ENCODE measurements at places on chromosomes 2 and 18. TPM values are rescaled to one million over a fixed set of nuclear protein-coding genes. Genes with fewer than 3 reads are reported as not detected.

The MYCN gene
- not detected for total RNA-seq

The CERKL gene
- not detected for total RNA-seq

The ASPRV1 gene
- 0.75 TPM for total RNA-seq

The ABHD1 gene
- 0.67 TPM for total RNA-seq

The MARCHF4 gene
- not detected for total RNA-seq

The CCL20 gene
- 1.0 TPM for total RNA-seq

The ALLC gene
- 1.3 TPM for total RNA-seq

GRCh38 chr18:48073211-48073930 lies 142.9 kb upstream of the SMAD2 start:
- no peaks in the 10 kb centered on the region for H3K27me3 ChIP-seq
- no peak for DNase-seq
- H3K27ac ChIP-seq, result no peak overlapping the region

DNA sequence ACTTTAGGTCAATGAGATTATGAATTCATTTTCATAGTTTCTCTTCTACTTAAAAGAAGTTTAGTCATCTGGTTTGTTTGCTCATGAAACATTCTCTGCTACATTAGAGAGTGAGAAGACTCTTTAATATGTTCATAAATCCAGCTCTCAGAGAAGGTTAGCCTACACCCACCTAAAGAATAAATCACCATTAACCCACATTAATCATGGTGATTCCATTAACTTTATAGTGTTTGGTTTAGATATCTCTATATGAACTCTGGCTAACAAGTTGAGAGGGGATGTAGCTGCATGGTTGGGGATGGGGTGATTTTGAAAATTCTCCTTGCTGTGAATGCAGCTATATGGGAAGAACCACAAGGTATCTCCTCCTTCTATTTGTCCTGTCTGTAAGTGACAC lies 10.7 kb downstream of the TFPI start:
- peak overlapping the region; percentile 87 for H3K27ac ChIP-seq
- no peak overlapping the region for H3K4me3 ChIP-seq
- no peak for DNase-seq

- H3K4me3 ChIP-seq, result no peak overlapping the region
- no peaks in the 10 kb centered on the region for H3K36me3 ChIP-seq
- no peak overlapping the region for H3K27ac ChIP-seq
- H3K4me1 ChIP-seq, result no peaks in the 10 kb centered on the region
Measured at GRCh38 chr18:46754188-46754587, 2.7 kb downstream of the ST8SIA5 start.

GRCh38 chr2:233384811-233385488 lies 30.7 kb downstream of the DGKD start:
- H3K4me3 ChIP-seq, result no peak overlapping the region
- DNase-seq, result no peak
- no peaks in the 10 kb centered on the region for H3K36me3 ChIP-seq

- no peak overlapping the region for H3K27ac ChIP-seq
- DNase-seq, result no peak
- H3K4me1 ChIP-seq, result no peaks in the 10 kb centered on the region
Measured at GRCh38 chr2:45533771-45534170, 77.3 kb downstream of the SRBD1 start.

DNA sequence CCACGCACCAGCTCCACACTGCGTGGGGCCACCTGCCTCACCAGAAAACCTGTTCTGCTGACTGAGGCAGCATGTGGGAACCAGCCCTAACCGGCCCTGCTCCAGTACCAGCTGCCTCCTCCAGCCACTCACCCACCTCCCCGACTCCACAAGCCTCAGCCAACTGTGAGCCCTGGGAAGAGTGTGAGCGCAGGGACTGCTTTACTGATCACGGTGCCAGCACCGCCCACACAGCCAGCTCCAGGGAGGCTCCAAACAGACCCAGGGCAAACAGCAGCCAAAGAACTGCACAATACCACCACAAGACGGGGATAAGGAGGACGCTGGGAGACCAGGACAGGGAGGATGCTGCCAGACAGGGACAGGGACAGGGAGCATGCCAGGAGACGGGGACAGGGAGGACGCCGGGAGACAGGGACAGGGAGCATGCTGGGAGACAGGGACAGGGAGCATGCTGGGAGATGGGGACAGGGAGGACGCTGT lies 28.4 kb downstream of the EIPR1 start:
- no peak for DNase-seq
- H3K4me3 ChIP-seq, result no peak overlapping the region
- peaks cover 3% of the 10 kb centered on the region for H3K36me3 ChIP-seq

DNA sequence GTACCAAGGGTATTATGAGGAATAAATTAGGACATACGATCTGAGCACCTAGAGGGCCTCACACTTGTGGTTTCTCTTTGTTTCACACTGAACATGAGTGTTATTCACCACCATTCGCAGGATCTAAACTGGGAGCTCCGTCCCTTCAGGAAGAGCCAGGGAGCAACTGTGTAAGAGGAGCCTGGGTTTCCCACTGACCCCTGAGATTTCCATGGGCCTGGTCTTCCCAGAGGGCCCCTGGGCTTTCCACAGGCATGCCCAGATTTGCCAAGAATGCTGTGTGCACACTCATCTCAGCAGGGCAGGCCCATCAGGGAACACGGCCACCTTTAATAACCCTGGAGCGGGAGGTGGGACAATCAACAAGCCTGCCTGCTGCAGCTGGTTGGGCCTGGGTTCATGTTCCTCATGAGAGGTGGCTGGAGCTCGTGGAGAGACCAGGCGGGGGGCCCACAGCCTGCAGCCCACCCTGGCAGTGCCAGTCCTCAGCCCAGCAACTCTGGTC lies 416.8 kb upstream of the MYT1L start:
- no peaks in the 10 kb centered on the region for H3K36me3 ChIP-seq
- no peaks in the 10 kb centered on the region for H3K27me3 ChIP-seq
- DNase-seq, result no peak
- no peak overlapping the region for H3K4me3 ChIP-seq

DNA sequence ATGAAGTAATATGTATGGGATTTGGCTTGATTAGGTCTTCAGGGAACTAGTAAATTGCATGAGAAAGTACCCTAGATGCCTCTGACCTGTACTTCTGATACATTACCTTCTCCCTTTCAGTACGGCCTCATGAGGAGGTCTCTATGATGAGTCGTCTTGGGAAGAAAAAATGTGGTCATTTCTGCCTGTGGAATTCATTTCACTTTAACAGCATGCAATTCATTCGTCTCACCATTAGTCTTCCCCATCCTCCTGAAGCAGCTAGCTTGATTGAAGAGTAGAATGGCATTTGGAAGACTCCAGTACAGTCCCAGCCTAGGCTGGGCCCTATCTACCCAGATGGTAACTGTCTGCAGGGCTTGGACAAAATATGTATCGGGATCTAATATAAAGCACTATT lies 52.2 kb downstream of the TMX3 start:
- no peak overlapping the region for H3K4me3 ChIP-seq
- DNase-seq, result no peak
- H3K27me3 ChIP-seq, result no peaks in the 10 kb centered on the region
- H3K27ac ChIP-seq, result no peak overlapping the region
- H3K36me3 ChIP-seq, result no peaks in the 10 kb centered on the region

- H3K27ac ChIP-seq, result peak overlapping the region; percentile 66
- no peaks in the 10 kb centered on the region for H3K27me3 ChIP-seq
- no peak for DNase-seq
- H3K4me1 ChIP-seq, result no peaks in the 10 kb centered on the region
Measured at GRCh38 chr2:109172556-109173105, 43.6 kb downstream of the SH3RF3 start.

DNA sequence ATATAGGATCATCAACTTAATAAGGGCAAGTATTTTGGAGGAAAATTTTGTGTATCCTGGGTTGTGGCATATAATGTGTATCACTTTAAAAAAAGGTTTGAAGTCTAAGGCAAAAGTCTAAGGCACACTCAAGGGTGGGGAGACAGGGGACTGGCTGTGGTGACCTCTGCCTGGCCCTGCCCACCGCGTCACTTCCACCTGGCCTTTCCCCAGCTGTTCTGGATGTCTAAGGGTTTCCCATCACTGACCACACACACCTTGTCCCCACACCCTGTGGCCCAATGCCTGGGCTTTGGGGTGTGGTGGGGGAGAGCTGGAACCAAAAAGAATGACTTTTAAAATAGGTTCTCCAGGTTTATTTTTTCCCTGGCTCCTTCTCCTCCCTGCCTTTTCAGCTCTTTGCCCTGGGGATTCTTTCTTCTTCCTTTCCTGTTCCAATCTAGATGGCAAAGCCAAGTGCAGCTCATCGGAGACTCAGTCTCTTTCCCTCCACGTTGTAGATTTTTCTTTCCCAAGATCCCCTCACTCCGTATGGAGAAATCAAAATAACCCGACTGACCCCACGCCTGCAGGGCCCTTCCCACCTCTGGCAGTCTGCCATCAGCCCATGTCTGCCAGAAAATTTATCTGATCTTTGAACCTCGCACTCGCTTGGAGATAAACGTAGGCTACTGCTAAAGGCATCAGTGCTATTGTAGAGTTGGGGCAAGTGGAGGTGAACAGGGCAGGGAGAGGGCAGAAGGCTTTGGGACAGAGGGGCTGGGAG lies 257.2 kb downstream of the DYSF start:
- H3K4me1 ChIP-seq, result no peaks in the 10 kb centered on the region
- no peaks in the 10 kb centered on the region for H3K36me3 ChIP-seq
- DNase-seq, result peak; percentile 64
- H3K27ac ChIP-seq, result no peak overlapping the region

- H3K4me1 ChIP-seq, result peaks cover 14% of the 10 kb centered on the region
- no peak overlapping the region for H3K27ac ChIP-seq
- H3K27me3 ChIP-seq, result no peaks in the 10 kb centered on the region
- H3K36me3 ChIP-seq, result no peaks in the 10 kb centered on the region
- DNase-seq, result no peak
Measured at GRCh38 chr18:24054130-24054529, 39.6 kb downstream of the TTC39C start.

- H3K4me1 ChIP-seq, result no peaks in the 10 kb centered on the region
- H3K36me3 ChIP-seq, result no peaks in the 10 kb centered on the region
- no peak for DNase-seq
- no peaks in the 10 kb centered on the region for H3K27me3 ChIP-seq
- H3K27ac ChIP-seq, result no peak overlapping the region
Measured at GRCh38 chr2:189534854-189535832, 45.4 kb downstream of the SLC40A1 start.

- H3K36me3 ChIP-seq, result no peaks in the 10 kb centered on the region
- no peaks in the 10 kb centered on the region for H3K4me1 ChIP-seq
- H3K4me3 ChIP-seq, result no peak overlapping the region
- no peak overlapping the region for H3K27ac ChIP-seq
- no peak for DNase-seq
Measured at GRCh38 chr2:84800194-84800805, 80.6 kb downstream of the TRABD2A start.

DNA sequence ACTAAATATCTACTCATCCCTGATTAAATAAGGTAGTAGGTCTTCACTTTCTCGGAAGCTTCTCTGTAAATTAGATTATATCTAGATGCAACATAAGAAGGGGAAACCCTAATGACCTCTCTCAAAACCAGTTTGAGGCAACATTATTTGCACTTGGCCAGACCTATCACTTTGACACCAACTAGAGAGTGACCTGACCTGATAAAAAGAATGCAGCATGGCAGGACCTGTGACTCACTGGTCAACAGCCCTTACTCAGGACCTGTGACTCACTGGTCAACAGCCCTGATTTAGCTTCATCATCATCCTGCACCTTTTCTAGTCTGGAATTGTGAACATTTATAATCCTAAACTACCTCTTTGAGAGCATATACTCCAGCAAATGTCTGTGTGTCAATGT lies 1957.7 kb upstream of the CELF4 start:
- no peaks in the 10 kb centered on the region for H3K4me1 ChIP-seq
- no peak for DNase-seq
- H3K4me3 ChIP-seq, result no peak overlapping the region
- no peaks in the 10 kb centered on the region for H3K36me3 ChIP-seq
- no peaks in the 10 kb centered on the region for H3K27me3 ChIP-seq

DNA sequence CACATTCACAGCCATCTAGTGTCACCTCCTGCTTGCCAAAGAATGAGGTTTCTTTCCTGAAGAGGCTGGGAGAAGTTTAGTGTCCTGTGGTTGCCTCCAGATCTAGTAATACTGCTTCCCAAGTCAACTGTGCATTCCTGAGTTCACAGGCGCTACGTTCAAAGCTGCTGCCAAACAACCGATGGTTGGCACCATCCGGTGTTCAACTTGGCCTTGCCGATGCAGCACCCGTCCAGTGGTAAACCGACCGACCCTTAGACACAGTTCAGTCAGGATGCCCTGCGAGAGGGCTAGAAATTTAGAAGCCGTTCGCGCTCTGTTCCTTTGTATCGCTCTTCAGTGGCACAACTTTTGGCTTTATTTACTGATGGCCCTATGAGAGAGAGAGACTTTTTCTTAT lies 28.6 kb downstream of the RMC1 start:
- no peaks in the 10 kb centered on the region for H3K27me3 ChIP-seq
- H3K4me1 ChIP-seq, result no peaks in the 10 kb centered on the region
- no peak overlapping the region for H3K27ac ChIP-seq
- no peak overlapping the region for H3K4me3 ChIP-seq
- no peak for DNase-seq

GRCh38 chr2:101693991-101694588 lies 3.4 kb upstream of the MAP4K4 start:
- no peak overlapping the region for H3K4me3 ChIP-seq
- no peaks in the 10 kb centered on the region for H3K36me3 ChIP-seq
- no peaks in the 10 kb centered on the region for H3K27me3 ChIP-seq
- peaks cover 18% of the 10 kb centered on the region for H3K4me1 ChIP-seq

DNA sequence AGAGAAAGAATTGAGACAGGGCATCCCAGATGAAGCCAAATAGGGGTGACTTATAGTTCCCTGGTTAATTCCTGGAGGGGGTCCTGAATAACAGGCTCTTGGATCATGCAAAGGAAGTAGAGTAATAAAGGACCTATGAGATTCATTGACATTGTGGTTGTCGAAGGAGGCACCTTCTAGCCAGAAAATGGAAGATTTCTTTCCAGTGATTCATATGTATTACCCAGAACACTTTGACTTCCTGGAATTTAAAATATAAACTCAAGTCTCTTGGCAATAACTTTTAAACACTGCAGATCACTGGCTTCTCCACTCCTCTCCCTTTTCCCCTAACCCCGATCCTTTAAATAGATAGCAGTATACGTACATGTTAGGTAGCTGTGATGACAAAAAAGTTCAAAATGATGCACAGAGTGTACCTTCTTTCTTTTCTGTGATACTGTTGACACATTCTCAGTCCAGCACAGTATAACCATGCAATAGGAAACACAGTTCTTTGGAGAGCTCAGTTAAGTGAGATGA lies 211.8 kb downstream of the LTBP1 start:
- no peak overlapping the region for H3K4me3 ChIP-seq
- no peaks in the 10 kb centered on the region for H3K27me3 ChIP-seq
- H3K36me3 ChIP-seq, result no peaks in the 10 kb centered on the region
- H3K27ac ChIP-seq, result no peak overlapping the region

- H3K27ac ChIP-seq, result no peak overlapping the region
- no peak overlapping the region for H3K4me3 ChIP-seq
Measured at GRCh38 chr2:135914485-135914884, 38.2 kb upstream of the MCM6 start.
